NCI-H1694 treated with DMSO at 0.1 percent for 48 hours (cell line): ENCODE measurements at places on chromosomes 7 and 10.
A peak's percentile ranks its signal among the peaks of the same experiment; 100 is the strongest.

- no peak for DNase-seq
These were observed 944.3 kb downstream of the GATA3 start for GRCh38 chr10:8998751-8999150.

DNA sequence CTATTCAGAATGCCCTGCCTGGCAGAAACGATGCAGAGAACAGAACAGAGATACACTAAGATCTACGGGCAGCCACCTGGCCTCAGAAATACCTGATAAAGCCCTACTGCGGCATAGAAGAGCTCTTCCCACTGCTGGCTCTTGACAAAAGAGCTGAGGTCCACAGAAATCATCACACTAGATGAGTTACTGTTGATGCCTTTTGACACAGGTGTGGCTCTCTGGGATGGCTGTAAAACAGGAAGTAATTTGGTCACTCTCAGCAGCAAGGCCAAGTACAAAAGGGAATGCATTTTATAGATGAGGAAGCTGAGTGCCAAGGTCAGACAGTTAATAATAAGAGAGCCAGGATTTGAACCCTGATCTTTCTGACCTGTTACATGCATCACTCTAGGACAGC is 35.0 kb upstream of the ACSL5 start:
- no peak for DNase-seq

DNA sequence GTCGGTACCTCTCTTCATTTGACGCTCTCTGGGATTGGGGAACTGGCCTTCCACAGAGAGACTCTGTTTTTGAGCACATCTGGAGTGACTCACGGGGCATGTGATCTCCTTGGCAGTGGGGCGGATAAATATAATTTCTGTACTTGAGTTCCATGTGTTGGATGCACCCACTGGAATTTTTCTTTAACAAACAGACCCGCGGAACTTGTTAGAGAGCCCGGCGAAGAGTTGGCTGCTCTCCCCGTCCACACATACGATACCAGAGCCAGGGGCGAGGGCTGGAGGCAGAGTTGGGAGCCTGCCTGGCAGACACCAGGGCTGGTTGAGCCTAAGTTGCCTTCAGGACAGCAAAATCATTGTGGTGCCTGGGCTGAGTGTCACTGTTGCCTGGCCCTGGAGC is at the start of gene FAM180A:
Gene FAM180A, minus strand, starts transcription at position 44 of the 400 bp plus-strand sequence. CDS start 233 bp downstream, outside the sequence.
- no peak for DNase-seq

GRCh38 chr7:50589364-50589763 is 24.2 kb upstream of the DDC start:
- no peak for DNase-seq

- no peak for DNase-seq
These were observed 1.4 kb downstream of the C10orf71 start for GRCh38 chr10:49300140-49300974.

DNA sequence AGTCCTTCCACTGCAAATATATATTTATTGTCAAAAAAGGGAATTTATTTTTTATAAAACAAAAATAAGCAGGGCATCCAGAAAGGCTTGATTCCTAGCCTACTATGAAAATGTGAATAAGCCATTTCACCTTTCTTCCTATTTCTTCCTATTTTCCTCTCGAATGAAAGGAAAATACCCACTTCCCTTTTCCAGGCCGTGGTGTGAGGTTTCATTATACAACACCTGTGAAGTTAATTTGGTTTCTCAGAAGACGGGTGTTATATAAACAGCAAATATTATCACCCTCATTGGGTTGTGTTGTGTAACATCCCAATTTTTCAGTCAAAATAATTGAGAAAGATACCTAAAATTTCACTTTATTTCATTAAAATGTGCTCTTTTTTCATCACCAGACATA is 214.3 kb downstream of the DGKB start:
- DNase-seq = no peak

GRCh38 chr10:87054373-87055295 is 34.5 kb downstream of the FAM25A start:
- DNase-seq = no peak

GRCh38 chr10:72426986-72427385 is 72.3 kb upstream of the DNAJB12 start:
- DNase-seq = peak; percentile 78

- DNase-seq = no peak
These were observed 31.1 kb downstream of the STAMBPL1 start for GRCh38 chr10:88911116-88911515.

- DNase-seq = no peak
These were observed 140.4 kb downstream of the NRBF2 start for GRCh38 chr10:63273577-63273976.
